GM23248 (cell line): ENCODE measurements at places on chromosomes 7 and 10.

GRCh38 chr10:118712080-118712479 is 42.7 kb downstream of the CACUL1 start:
- no peak for DNase-seq

DNA sequence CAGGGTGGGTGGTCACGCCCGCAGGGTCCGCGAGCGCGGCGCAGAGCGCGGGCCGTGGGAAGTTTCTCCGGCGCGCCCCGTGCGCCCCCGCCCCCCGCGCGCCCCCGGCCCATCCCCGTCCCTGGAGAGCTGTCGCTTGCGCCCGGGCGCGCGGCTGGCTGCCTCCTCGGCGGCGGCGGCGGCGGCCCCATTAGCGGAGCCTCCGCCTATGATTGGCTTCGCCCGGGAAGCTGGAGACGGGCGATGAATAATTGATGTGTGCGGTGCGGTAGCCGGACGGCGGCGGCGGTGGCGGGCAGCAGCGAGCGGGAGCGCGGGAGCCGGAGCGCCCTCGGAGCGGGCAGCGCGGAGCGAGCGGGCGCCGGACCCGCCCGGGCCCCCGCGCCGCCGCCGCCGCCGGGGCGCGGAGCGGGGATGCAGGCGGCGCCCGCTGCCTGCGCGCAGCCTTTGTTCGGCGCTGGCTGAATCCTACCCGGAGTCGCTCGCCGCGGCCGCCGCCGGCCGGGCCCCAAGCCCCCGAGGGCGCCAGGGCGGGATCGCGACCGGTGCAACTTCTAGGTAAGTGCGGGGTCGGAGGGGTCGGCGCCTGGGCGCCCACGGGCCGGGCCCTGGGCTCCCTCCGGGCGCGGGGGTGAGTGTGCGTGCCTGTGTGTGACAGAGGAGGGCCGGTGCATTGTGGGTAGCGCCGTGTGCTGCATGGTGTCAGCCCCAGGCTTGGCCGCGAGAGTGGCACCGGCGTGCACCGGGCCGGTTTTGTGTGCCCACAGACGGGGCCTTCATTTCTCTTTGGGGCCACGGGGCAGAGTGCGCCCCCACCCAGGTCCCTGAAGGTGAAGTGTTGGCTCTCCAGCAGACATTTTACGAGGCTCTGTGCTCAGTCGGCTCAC is 103.8 kb upstream of the PPIF start:
- peak; percentile 77 for DNase-seq

- no peak for DNase-seq
Observed at GRCh38 chr10:114034923-114035645, 8.6 kb upstream of the ADRB1 start.

DNA sequence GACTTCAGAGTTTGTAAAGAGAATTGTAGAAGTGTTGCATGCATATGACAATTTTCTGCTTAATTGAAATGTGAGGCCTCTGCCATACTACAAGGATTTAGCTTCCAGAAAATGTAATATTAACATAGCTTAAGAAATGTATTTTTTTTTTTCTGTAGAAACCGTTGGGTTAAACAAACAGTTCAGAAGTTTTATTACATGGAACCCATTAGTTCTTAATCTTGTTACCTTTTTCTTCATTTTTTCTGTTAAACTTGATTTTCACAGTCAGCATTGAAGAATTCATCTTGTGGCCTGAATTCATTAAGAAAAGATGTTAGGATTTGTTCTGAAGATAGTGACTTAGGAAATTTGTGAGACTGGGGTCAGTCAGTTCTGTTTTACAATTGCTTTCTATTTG is 4.9 kb downstream of the PTEN start:
- no peak for DNase-seq

DNA sequence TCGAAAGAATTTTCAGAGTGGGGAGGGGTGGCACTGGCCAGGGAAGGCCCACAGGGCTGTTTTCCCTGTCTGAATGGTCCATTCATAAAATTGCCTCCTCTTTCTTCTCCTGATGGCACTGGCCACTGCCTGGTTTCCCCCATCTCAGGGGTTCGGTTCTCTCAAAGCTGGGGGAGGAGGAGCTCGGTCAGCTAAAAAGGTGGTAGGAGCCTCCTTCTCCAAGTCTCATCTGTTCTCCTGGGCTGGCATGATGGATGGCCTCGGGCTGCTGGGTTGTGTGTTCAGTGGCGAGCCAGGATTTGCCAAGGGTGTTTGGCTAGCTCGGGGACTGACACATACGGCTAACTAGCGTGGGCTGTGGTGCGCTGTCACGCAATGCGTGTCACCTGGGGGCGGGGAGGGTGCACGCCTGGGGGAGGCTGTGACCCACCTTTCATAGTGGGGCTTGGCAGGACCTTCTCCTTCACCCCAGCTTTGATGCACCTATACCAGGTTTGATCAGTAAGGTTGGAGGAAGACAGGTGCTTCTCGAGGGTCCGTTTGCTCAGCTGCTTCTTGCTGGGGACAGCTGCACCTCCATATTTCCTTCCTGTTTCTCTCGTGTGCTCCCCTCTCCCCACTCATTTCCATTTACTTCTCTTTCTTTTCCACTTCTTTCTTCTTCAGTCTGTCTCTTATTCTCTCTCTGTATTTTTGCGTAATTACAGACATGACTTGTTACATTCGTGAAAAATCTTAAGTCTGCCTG is 36.3 kb downstream of the RBM20 start:
- DNase-seq, result no peak

GRCh38 chr10:5930272-5930671 is 40.2 kb downstream of the FBH1 start:
- DNase-seq, result no peak

DNA sequence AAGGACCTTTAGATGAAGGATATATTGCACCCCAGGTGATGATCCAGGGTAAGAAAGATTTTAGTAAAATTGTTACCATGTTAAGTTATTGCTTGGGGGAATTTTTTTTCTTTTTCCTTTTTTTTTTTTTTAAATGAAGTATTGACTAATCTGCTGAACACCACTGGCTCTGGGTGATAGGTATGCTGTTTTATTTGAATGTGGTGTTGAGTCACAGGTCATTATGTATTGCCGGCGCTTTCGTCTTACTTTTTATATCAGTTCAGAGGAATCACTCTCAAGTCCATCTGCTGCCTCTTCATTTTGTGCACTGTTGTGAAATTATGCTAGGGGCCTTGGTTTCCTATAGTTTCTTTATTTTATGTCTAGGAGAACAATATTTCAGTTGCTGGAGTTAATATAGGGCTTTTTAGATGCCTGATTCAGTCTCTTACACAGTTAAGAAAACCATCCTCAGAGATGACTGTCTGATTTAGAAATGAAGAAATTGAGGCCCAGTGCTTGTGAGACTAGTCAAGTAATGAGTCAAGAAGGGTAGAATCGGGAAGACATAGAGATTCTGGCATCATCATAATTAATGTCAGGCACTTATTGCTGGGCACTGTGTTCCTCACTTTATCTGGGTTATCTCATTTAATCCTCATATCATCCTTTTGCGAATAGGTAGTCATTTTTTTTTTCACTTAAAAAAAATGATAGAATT is 38.7 kb downstream of the NRF1 start:
- peak; percentile 59 for DNase-seq

DNA sequence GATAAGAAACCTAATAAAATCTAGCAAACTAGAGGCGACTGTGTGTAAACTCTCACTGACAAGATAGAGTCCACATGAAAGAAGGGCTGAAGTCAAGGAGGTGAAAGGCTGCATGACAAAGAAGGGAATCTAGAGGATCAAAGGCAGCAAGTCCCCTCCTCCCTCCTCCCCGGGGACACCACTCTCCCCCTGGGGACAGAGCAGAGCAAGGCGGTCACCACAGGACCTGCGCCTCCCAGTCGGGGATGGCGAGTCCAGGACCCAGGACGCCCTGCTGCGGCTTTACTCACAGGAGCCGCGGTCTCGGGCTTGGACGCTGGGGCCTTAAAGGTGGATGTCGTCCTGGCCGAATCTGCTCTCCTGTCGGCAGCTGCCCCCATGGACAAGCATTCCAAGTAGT is 22.4 kb downstream of the BRI3 start:
- no peak for DNase-seq

GRCh38 chr10:75034131-75034512 is 77.3 kb upstream of the SAMD8 start:
- DNase-seq, result peak; percentile 20

DNA sequence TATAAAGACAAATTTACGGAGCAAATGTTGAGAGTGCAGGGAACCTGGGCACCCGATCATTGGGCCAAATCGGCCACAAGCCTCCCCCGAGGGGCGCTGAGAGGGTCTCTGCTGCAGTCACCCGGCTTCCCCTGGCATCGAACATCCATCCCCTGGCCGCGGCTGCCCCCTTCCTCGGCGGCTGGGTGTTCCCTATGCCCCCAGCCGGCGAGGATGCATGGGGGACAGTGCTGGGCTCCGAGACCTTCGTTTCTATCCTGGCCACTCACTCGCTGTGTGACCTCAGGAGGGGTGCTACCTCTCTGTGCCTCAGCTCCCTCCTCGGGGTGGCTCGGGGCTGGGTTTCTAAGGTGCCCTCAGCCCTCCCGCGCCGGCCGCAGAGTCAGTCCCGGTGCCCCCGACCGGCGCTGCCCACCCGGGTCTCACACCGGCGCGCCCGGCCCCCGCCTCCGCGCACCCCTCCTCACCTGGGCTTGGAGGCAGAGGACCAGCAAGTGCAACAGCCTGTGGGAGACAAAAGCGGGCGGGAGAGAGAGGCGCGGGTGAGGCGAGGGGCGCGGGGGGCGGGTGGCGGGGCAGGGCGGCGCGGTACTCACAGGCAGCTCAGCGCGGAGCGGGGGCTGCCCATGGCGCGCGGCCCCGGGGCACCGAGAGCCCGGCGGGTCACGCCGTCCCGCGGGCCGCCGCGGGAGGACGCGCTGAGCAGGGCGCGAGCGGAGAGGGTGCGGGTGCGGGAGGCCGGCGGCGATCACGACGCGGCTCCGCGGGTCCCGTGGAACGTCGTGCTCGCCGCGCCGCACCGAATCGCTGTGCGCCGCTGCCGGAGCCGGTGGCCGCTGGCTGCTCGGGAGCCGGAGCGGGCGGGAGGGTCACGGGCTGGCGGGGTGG is at the start of gene FGF8:
TSS of gene FGF8 (minus strand) at position 842 of the 888 bp plus-strand sequence. CDS start at position 628, 214 bp downstream.
- peak; percentile 36 for DNase-seq

- DNase-seq, result no peak
Observed at GRCh38 chr10:48929413-48929990, 10.1 kb downstream of the LRRC18 start.

DNA sequence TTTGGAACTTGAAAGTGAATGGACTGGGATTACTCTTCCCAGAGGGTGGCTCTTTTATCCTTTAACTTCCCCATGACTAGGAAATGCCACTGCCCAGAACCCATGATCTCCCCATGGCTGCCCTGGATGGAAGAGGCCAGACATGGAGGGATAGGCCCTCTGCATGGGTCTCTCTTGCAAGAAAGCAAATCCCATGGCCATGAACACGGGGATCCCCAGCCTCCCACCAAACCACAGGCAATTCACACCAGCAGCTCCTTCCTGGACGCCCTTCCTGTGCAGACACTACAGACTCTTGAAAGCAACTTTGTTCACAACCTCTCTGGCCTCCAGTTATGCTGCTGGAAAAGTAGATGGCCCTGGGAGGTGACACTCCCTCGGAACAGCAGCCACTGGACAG is 55.0 kb downstream of the EBF3 start:
- DNase-seq, result no peak

DNA sequence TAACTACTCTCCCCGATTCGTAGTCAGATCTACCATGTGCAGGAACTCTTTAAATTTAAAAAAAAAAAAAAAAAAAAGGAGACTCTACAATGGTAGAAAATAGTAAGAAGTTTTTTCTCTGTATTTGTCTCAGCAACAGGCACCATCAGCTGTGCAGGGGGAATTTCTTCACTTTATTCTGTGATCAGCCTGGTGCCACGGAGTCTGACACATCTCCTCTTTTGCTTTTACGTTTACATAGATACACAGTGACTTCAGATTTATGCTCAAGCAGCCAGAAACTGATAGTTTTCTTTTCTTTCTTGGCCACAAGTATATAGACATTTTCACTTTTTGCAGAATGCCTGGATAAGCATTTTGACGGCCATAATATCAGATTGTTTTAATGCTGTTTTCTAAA is 190.6 kb upstream of the AKR1E2 start:
- peak; percentile 60 for DNase-seq

DNA sequence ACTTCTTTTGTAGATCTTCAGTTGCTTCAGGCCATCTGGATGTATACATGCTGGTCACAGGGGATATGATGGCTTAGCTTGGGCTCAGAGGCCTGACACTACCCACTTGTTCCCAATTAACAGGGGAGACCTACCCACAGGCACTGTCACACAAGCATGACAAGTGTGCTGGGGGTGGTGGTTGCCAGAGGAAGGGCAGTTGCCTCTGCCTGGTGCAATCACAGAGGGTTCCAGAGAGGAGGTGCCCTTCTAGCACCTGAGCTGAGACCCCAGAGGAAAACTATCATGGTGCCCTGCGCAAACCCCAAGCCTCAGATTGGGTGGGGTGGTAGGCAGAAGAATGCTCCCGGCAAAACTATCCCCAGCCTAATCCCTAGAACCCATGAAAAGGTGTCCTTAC is 65.6 kb upstream of the NANOS1 start:
- no peak for DNase-seq

DNA sequence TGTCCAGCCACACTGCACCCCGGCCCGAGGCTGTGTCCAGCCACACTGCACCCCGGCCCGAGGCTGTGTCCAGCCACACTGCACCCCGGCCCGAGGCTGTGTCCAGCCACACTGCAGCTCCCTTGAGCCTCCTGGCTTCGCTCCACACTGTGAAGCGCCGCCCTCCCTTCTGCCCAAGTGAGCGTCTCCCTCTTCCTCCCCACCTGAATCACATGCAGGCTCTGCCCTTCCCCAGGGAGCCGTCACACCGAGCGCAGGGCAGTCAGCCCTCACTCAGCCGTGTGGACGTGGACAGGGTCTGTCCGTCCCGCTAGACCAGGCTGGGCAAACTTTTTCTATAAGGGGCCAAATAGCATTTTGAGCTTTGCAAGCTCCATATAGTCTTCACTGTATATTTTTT is 27.6 kb downstream of the CFAP46 start:
- DNase-seq, result no peak

- peak; percentile 42 for DNase-seq
Observed at GRCh38 chr7:116797612-116798011, 64.8 kb upstream of the CAPZA2 start.

GRCh38 chr10:125911990-125912389 is 15.6 kb downstream of the FANK1 start:
- DNase-seq, result no peak

GRCh38 chr10:71950683-71951082 is 13.5 kb upstream of the CHST3 start:
- DNase-seq, result no peak

GRCh38 chr7:99096124-99096887 is 47.6 kb downstream of the SMURF1 start:
- no peak for DNase-seq

DNA sequence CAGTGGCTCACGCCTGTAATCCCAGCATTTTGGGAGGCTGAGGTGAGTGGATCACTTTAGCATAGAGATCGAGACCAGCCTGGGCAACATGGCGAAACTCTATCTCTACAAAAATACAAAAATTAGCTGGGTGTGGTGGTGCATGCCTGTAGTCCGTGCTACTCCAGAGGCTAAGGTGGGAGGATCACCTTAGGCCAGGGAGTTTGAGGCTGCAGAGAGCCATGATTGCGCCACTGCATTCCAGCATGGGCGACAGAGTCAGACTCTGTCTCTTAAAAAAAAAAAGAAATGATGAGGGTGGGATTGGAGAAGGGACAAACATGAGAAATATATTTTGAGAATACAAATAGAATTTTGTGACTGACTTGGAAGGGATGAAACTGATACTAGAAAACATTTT is 76.9 kb downstream of the SHOC2 start:
- DNase-seq, result no peak
